Large intestine (tissue), 12 donors: ENCODE measurements at places on chromosomes 4 and X.

DNA sequence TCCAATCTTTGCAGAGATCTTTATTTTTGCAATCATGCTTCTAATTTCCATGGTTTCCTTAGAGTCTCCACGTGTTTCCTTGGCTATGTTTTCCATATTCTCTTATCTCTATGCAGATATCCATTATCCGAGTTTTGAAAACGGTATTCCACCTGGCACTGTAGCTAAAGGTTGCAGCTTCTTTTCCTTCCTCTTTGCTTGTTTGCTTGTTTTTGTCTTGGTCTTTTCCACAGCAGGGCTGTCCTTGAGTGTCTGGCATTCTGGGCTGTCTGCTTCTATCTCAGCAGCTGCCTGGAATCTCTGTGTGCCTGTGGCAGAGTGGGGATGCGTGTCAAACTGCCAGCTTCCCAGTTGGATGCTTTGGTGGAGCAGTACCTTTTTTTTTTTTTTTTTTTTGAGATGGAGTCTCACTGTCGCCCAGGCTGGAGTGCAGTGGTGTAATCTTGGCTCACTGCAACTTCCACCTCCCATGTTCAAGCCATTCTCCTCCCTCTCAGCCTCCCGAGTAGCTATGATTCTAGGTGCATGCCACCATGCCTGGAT is 46.9 kb downstream of the WFS1 start:
- DNase-seq: no peak

DNA sequence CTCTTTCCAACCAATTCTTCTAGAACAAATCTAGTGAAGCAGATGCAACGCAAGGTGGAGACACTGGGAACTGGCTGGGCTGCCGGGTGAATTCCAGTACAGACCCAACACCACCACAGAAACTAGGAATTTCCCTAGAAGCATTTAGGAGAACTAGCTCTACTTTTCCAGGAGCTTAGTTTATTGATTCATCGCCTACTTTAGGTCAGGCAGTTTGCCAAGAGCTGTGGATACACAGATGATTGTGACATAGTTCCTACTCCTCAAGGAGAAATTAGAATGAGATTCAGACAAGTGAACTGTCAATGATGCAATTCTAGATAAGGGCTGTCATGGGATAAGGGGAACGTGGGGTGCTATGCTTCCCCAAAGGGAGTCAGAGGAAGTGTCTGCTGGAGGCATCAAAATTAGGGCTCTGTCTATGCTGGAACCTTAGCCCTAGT is 350.0 kb downstream of the CAMK2D start:
- DNase-seq: peak; percentile 39

DNA sequence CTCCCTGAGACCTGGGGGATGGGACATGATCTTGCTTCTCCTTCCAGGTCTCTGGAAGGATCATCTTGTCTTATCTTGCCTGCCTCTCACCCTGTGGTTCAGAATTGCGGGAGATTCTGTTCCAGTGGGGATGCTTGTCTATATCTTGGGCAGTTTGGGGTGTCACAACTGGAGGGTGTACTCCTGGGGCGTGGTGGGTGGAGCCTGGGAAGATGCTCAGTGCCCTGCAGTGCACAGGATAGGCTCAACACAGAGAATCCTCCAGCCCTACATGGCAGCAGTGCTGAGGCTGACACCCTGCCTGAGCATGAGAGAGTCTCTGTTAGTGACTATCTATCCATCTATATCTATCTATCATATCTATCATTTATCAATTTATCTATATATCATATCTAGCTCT is 7.7 kb downstream of the P2RY8 start:
- DNase-seq: no peak

GRCh38 chrX:144586756-144587155 is 660.5 kb upstream of the SPANXN1 start:
- no peak for DNase-seq

GRCh38 chr4:2258091-2259035 is 3.5 kb downstream of the MXD4 start:
- DNase-seq: no peak

GRCh38 chr4:3699678-3700077 is 66.5 kb upstream of the ADRA2C start:
- DNase-seq: no peak

DNA sequence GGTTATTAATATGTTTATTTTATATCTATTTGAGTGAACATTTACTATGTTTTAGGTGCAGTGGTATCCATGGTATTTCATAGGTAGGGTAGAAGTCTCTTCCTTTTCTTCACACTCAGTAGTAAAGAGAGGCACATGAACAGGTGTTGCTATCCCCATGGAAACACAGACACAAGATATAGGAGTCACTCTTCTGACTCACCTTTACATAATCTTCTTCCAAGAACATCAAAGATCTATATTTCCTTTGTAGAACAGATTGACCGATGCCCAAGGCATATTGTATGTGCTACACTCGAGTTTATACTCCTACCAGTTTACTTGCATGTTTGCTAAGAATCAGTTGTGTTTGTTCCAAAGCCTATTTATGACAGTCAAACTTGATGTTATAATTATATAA is 1997.4 kb downstream of the C4orf33 start:
- no peak for DNase-seq

GRCh38 chr4:26762650-26763049 is 98.0 kb upstream of the STIM2 start:
- DNase-seq: peak; percentile 23

DNA sequence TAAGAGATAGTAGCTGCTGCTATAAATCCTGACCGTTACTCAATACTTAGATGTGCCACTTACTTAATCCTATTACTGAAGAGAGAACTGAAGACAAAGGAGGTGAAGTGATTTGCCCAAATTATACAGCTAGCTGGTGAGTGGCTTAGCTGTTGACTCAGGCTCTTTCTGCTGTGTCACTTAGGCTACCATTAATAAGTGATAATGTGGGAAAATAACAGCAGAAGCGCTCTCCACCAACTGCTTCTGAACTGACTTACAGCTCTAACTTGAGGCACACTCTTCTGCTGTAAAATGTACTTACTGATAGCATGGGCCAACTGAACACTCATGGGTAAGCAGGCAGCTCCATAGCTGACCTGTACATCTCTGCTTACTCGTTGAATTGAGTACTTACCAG is 7.5 kb upstream of the KLHL5 start:
- DNase-seq: no peak

GRCh38 chr4:40918330-40918729 is 168.6 kb downstream of the NSUN7 start:
- DNase-seq: no peak

- DNase-seq: no peak
These were observed 11.5 kb downstream of the NDP start for GRCh38 chrX:43961699-43962098.

- no peak for DNase-seq
These were observed 76.0 kb upstream of the AP1S2 start for GRCh38 chrX:15930585-15930984.

DNA sequence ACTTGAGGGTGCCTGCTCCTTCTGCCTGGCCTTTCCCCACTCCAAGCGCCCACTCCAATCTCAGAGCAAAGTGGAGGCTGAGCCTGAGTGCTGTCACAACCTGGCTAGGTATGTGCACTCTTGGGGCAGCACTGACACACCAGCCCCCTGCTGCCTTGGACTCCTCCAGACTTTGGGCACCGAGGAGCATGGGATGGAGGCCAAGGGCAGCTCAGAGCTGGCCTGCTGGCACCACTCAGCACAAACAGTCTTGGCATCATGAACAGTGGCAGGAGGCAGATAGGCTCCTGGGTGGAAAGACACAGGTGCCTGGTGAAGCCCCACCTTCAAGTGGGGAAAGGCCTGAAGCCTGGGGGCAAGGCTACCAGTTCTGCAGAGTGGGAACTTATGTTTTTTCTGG is 91.8 kb downstream of the KCNIP4 start:
- DNase-seq: no peak

DNA sequence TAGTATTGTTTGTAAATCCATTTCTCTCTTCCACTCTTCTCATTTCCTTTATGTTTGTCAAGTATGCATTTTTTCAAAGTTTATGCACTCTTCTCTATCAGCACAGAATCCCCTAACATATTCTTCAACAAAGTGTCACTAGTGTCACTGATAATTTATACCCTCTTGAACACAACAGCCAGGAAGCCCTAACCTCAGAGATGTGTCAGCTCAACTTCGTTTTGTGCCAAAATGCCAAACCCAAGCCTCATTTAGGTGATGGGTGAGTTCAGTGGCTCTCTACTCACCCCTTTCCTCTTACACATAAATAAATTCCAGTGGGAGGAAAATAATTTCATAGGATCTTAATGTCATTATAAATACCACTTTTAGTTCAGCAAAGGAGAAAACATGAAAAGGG is 22.4 kb upstream of the P2RY10 start:
- no peak for DNase-seq

DNA sequence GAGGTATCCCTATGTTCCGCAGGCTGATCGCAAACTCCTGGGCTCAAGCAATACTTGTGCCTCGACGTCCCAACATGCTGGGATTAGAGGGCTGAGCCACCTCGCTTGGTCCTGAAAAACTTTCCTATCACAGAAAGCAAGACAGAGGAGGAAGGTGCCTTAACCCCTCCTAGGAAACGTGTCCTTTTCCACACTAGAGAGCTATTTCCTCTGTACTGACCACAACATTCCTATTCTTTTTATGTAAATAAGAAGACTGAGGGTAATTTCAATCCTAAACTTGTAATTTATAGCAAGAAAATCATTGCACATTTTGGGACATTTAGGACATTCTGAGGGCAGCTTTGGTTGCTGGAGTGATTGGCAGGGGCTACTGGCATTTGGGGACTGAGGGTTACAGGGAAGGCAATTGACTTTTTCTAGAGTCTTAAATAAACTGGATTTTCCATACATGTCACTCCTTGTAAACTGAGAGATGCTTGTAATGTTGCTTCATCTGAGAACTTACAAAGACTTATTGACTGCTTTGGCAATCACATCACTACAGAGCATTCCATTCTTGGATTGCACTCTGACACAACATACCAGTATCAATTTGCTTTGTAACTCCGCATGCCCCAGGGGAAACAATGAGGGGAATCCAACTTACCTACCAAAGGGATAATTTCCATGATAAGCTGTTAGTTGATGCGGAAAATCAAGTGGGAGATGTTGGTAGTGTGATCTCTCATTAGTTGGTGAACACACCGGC is 15.6 kb downstream of the XAGE3 start:
- no peak for DNase-seq

- DNase-seq: no peak
These were observed 69.1 kb downstream of the FAM53A start for GRCh38 chr4:1614854-1615595.

DNA sequence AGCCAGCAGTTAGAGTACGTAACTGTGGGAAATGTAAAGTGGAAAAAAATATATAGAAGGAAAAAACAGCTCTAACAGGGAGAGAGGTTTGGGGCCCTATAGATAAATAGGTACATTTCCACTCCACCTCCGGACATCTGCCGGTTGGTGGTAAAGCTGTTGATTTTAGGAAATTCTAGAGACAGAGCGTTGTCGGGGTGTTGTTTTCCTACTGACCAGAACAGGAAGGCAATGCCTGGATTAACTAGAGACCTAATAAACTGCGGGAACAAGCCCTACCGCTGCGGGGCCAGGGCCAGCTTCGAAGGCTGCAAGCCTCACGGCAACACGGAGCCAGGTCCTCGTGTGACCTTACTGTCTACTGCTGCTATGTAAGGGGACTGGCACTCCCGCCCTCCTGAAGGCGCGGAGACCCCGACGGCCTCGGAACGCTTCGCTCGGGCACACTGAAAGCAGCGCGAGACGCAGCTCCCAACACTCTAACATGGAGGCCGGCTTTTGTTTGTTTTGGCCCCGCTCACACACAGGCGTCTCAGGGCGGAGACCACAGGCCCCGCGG is 702 bp upstream of the CDKN2AIP start:
- DNase-seq: no peak

GRCh38 chrX:20686256-20686655 is 419.5 kb upstream of the RPS6KA3 start:
- DNase-seq: no peak
